Keratinocyte (primary cell): ENCODE measurements at places on chromosomes 7 and 10.

GRCh38 chr7:97731736-97732564 lies at the start of gene TAC1:
Gene TAC1 (plus strand): TSS chr7:97732086. CDS start chr7:97732613, 527 bp downstream.
- DNase-seq: no peak

GRCh38 chr7:127896659-127897058 lies 134.6 kb downstream of the LRRC4 start:
- DNase-seq: no peak

DNA sequence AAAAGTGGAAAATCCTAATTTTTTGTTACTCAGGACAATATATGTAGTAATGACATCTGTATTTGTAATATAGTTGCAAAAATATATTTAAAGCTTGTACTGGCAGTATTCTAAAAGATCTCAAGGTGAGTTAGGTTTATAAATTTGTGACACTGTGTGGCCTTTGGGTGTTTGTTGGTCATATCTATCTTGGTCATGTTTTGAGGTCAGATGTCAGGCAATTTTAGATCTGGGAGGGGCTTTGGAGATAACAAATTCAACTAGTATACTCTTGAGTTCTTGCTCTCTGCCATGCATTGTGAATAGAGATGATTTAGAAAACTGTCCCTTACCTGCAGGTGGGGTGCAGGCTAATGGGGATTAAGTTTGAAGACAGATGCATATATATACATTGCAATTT lies 3.1 kb downstream of the TBC1D12 start:
- DNase-seq: no peak

DNA sequence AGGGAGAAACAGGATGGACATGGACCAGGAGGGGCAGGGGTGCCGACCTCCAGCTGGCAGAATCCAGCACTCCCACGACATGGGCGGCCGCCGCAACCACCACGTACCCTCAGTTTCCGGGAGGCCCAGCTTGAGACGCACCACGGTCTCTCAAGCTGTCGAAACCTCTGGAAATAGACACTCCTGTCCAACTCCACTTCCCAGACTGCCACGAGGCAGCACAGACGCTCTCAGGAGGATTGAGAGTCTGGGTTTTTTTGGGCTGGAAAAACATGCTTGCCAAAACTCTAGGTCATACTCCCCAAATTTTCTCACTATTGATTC lies 37.9 kb upstream of the PDGFA start:
- DNase-seq: no peak

DNA sequence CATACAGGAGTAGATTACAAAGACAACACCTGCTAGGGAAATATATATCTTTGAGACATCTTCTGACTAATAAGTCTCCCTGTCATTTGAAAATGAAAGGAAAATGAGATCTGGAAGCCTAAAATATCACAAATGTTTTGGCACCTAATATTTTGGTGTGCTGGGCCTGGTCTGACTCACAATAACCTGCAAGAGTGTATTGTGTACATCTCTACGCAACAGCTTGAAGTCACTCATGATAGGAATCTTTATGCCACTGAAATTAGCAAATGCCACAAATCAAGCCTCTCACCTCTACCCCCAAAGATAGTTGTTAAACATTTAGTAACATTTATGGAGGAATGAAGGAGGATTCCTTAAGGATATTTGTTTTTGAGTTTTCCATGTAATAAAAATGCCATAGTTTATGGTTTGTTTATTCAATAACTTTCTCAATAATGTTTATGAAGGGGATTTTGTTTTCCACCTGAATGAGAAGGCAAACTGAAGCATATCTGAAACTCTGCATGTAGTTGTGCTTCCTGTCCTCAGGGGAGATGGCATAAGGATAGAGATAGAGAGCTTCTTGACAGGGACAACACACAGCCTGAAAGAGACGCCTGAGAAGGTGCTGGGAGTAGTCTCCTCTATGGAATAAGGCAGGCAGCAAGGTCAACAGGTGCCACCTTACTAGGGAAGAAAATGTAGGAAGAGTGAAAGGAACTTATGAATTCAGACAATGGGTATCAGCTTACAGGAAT lies 197.4 kb downstream of the AHR start:
- DNase-seq: no peak
